ENCODE measurements at places on chromosomes 12 and 14.

DNA sequence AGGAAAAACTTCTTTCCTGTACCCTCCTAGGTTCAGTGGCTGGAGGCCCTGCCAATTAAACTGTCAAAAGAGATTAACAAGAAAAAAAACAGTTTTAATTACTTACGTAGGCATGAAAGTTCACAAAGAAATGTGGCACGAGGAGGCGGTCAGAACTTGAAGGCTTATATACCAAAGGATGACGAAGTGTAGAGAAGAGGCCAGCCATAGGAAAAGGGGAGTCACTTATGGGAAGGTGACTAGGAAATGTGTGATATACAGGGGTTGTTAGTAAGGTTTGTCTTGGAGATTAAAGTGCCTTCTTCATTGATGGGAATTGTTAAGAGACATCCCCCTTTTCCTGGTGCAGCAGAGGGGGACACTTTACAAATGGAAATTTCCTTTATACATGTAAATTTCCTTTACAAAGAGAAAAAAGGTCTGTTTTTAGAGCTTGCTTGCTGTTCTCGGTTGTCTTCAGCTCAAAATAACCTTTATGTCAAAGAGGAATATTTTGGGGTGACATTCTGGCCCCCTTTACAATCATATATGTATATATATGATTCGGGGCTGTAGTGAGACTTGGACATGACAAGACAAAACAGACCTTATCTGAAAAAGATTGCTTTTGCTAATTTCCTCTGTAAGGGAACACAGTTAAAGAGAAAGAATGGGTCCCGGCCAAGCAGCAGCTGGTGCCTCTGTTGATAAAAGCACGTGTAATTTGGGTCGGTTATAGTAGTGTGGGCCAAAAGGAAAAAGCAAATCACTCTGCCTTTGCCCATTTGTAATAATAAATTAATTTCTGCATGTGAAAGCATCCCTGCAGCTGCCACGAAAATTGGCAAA is 38.6 kb downstream of the SYNE2 start:
- DNase-seq = no peak

DNA sequence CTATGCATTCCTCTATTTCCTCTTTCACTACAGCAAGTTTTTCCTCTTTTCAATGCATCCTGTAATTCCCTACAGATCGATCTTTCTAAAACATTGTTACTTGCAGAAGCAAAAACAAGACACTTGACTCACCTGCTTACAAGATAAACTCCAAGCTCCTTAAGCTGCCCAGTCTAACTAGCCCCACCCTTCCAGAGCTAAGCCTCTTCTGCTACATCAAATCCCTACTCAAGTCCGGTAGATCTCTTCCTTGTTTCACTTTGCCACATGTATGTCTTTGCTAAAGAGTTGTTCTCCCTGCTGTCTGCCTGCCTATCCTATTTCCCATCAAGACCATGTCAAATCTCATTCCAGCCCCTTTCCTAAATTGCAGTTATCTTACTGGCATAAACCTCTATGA is 724.8 kb downstream of the C12orf50 start:
- no peak for DNase-seq

- no peak for DNase-seq
Observed at GRCh38 chr12:101619858-101620761, 25.3 kb downstream of the MYBPC1 start.

- no peak for DNase-seq
Observed at GRCh38 chr12:32489070-32489469, 89.7 kb downstream of the FGD4 start.

DNA sequence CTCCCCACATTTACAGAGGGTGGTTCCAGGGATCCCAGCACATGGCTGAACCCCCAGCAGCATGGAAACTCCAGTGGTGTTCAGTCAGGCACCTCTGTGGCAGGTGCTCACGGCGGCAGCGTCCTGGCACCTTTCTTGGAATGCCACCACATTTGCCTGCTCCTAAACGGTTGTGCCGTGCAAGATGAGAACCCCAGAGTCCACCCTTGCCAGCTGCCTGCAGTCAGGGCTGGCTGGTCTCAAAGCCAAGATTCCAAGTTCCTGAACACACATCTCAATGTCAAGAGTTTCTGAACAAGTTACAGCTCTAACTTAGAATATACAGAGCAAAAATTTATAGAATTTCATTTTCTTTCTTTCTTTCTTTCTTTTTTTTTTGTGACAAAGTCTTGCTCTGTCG is 38.7 kb downstream of the DDX51 start:
- no peak for DNase-seq

Measured in AG08396 (cell line).